Pancreas (tissue), 10 donors: ENCODE measurements at places on chromosomes 11 and 22. TPM values are rescaled to one million over a fixed set of nuclear protein-coding genes. Genes with fewer than 3 reads are reported as not detected.

GRCh38 chr11:132913886-132914285 lies 618.4 kb downstream of the OPCML start:
- no peaks in the 10 kb centered on the region for H3K4me1 ChIP-seq
- no peak for DNase-seq
- no peaks in the 10 kb centered on the region for H3K27me3 ChIP-seq

GRCh38 chr11:127818625-127819024 lies 768.7 kb downstream of the ETS1 start:
- no peak for DNase-seq
- no peak overlapping the region for H3K27ac ChIP-seq
- H3K4me1 ChIP-seq, result no peaks in the 10 kb centered on the region
- H3K4me3 ChIP-seq, result no peak overlapping the region
- H3K36me3 ChIP-seq, result no peaks in the 10 kb centered on the region
- H3K27me3 ChIP-seq, result no peaks in the 10 kb centered on the region

DNA sequence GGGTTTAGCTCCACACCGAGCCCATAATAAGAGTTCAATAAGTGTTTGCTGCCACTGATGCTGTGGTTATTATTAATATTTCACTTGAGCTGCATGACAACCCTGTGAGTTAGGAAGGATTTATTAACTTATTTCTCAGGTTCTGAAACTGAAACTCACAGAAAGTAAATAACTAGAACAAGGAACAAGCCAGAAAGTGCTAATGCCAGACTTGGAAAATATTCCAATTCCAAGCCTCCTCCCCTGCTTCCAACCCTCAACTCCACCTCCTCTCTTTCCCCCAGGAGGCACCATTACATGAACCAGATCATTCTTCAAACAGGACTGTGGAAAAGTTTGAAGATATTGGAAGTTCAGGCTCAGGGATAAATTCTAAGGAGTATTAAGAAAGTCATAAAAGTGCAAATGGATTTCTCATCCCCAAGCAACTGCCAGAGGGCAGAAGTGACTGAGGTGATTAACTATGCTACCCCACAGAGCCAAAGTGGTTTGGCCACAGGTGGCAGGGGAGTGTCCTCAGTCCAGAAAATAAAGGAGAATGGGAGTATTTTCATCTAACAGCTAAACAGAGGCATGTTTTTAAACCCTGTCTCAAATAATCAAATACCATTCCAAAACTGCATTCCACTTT lies 3.2 kb upstream of the FJX1 start:
- H3K27me3 ChIP-seq, result no peaks in the 10 kb centered on the region
- no peak for DNase-seq
- peak overlapping the region; percentile 46 for H3K27ac ChIP-seq
- no peaks in the 10 kb centered on the region for H3K36me3 ChIP-seq
- peaks cover 6% of the 10 kb centered on the region for H3K4me1 ChIP-seq

GRCh38 chr11:17753641-17754040 lies 19.1 kb downstream of the KCNC1 start:
- H3K4me3 ChIP-seq, result no peak overlapping the region
- no peaks in the 10 kb centered on the region for H3K27me3 ChIP-seq
- H3K4me1 ChIP-seq, result no peaks in the 10 kb centered on the region
- no peaks in the 10 kb centered on the region for H3K36me3 ChIP-seq

DNA sequence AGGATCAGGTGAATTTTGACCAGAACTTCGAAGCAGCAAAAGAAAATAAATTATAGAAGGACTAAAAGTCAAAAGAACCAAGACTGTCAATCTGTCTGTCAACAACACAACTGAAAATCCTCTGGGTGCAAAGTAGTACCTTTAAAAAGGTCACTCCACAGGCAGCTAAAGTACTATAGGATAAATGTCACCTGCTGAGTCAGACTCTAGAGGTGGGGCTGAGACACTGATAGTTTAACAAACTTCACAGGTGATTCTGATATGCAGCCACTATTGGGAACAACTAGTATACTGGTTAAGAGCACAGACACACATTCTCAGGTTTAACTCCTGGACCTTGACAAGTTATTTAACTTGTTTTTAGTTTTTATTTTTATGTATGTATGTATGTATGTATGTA lies 107.3 kb downstream of the FCHSD2 start:
- H3K36me3 ChIP-seq, result no peaks in the 10 kb centered on the region
- no peak overlapping the region for H3K4me3 ChIP-seq
- no peak overlapping the region for H3K27ac ChIP-seq
- no peak for DNase-seq
- no peaks in the 10 kb centered on the region for H3K4me1 ChIP-seq

GRCh38 chr22:25453557-25453956 lies 110.9 kb upstream of the GRK3 start:
- H3K4me3 ChIP-seq, result no peak overlapping the region
- H3K36me3 ChIP-seq, result no peaks in the 10 kb centered on the region
- H3K27me3 ChIP-seq, result no peaks in the 10 kb centered on the region
- no peak for DNase-seq
- peaks cover 5% of the 10 kb centered on the region for H3K4me1 ChIP-seq
- no peak overlapping the region for H3K27ac ChIP-seq

DNA sequence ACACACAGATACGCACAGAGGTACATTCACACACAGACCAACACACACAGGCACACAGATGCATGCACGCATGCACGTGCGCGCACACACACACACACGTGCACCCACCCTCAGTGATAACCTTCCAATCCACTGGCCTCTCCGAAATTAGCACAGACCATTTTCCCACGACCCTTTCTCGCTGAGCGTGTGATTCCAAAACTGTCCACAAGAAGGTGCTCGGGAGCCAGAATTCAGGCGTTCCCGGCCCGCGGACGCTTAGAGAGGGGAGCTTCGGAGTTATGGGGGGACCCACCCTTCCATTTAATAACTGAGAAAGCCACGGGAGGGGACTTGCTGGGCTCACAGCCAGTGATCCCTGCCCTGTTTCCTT lies 33.8 kb upstream of the SLC35C1 start:
- no peaks in the 10 kb centered on the region for H3K36me3 ChIP-seq
- H3K4me1 ChIP-seq, result no peaks in the 10 kb centered on the region
- peak; percentile 73 for DNase-seq
- H3K27ac ChIP-seq, result no peak overlapping the region
- peak overlapping the region; percentile 16 for H3K4me3 ChIP-seq
- H3K27me3 ChIP-seq, result no peaks in the 10 kb centered on the region

DNA sequence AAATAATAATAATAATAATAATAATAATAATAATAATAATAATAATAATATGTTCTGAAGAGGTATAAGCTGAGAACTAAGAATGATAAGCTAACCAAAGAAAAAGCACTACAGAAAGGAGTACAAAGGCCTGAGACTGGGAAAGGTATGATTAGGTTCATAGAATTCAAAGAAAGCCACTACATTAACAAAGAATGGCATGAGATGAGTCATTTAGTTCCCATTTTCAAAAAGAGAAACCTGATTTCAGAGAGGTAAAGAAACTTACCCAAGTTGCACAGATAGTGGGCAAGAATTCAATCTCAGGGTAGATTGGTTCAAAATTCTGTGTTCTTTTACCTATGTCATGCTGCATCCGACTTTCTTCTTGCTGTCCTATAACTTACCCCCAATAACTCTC lies 350.9 kb downstream of the TTC28 start:
- no peaks in the 10 kb centered on the region for H3K27me3 ChIP-seq
- H3K4me1 ChIP-seq, result no peaks in the 10 kb centered on the region
- H3K36me3 ChIP-seq, result no peaks in the 10 kb centered on the region

- no peaks in the 10 kb centered on the region for H3K36me3 ChIP-seq
- no peak for DNase-seq
- no peaks in the 10 kb centered on the region for H3K4me1 ChIP-seq
These were observed 165.2 kb downstream of the PGR start for GRCh38 chr11:100964435-100964834.

DNA sequence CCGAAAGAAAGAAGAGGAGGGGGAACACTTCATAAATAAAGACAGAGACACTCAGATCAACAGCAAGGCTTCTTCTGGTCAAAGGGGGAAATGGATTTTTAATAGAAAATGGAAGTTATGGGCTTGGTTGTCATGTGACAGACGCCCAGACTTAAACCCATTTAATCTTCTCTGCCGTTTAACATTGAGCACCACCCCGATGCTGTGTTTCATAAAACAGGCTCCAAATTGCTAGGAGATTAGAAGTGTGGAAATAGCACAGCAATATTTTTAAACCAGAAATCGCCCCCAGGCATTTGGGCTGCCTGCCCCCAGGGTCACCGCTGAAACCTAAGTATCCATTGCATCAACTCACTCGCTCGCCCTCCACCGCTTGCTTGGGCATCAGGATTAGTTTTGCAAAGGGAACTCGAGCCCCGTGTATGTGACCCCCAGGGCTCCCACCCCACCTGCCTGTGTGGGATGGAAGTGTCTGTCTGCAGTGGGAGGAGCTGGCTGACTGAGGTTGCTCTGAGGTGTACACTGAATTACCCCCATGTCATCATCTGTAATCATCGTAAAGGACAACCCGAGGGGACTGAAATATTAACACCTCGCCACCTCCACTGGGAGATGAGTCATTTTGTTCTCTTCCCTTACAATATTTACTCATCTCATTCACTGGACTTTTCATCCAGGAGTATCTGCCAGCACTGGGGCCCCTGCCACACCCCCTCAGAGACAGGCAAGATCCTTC lies 10.7 kb downstream of the DSCAML1 start:
- H3K4me1 ChIP-seq, result no peaks in the 10 kb centered on the region
- no peak overlapping the region for H3K27ac ChIP-seq
- H3K36me3 ChIP-seq, result no peaks in the 10 kb centered on the region
- DNase-seq, result no peak
- H3K27me3 ChIP-seq, result no peaks in the 10 kb centered on the region

DNA sequence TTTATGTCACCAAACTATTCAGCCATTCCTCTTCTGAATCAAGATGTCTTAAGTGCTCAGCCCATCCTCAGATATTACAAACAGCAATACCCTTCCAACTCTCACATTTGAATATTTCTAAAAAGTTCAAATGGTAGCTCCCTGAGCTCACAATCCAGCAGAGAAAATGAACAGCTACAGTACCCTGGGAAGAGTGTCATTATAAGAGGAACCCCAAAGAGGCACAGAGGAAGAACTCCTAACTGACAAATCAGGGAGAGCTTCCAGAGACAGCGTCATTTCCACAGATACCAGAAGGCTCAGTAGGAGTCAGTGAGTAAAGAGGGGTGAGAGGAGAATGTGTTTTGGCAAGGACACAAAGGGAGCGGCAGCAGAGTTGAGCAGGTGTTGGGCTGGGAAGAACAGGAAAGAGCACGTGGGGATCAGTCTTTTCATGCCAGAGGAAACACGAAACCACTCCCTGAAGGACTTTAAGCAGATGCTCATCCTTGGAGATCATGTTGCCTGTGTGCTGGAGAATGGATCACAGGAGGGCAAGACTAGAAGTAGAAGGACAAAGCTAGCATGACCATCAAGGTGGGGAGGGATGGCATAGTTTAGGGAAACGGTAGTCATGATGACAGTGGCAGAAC lies 4.3 kb downstream of the CLTCL1 start:
- H3K27me3 ChIP-seq, result no peaks in the 10 kb centered on the region
- H3K4me1 ChIP-seq, result peaks cover 4% of the 10 kb centered on the region
- no peak for DNase-seq
- no peak overlapping the region for H3K4me3 ChIP-seq
- no peak overlapping the region for H3K27ac ChIP-seq

- H3K27me3 ChIP-seq, result no peaks in the 10 kb centered on the region
- no peak overlapping the region for H3K27ac ChIP-seq
- no peak overlapping the region for H3K4me3 ChIP-seq
- H3K4me1 ChIP-seq, result no peaks in the 10 kb centered on the region
- no peak for DNase-seq
- H3K36me3 ChIP-seq, result no peaks in the 10 kb centered on the region
These were observed 49.9 kb upstream of the TRIM77 start for GRCh38 chr11:89660234-89660633.

GRCh38 chr11:69702769-69703452 lies 911 bp downstream of the FGF19 start:
- no peak overlapping the region for H3K27ac ChIP-seq
- no peaks in the 10 kb centered on the region for H3K27me3 ChIP-seq

- no peak overlapping the region for H3K27ac ChIP-seq
- no peaks in the 10 kb centered on the region for H3K36me3 ChIP-seq
- H3K4me1 ChIP-seq, result no peaks in the 10 kb centered on the region
These were observed 41.8 kb upstream of the AMPD3 start for GRCh38 chr11:10413268-10413667.

DNA sequence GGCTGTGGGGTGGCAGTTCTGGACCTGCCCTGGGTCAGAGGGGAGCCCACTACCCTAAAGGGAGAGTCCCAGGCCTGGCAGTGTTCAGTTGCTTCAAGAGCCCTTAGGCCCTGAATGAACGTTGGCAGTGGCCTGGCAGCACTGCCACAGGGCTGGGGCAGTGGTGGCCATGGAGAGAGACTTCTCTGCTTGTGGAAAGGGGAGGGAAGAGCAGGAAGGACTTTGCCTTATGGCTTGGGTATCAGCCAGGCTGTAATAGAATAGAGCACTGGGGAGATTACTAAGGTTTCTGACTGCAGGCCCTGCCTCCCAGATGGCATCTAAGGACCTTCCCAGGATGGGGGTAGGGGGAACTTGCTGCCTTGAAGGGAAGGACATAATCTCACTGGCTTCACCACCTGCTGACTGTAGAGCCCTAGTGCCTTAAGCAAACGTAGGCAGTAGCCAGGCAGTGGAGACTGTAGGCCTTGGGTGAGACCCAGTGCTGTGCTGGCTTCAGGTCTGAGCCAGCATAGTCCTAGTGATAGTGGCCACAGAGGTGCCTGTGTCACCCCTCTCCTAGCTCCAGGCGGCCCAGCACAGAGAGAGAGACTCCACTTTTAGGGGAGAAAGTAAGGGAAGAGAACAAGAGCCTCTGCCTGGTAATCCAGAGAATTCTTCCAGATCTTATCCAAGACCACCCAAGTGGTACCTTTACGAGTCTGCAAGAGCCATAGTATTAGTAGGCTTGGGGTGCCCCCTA lies 27.6 kb downstream of the PLA2G6 start:
- no peak overlapping the region for H3K4me3 ChIP-seq
- DNase-seq, result no peak
- no peak overlapping the region for H3K27ac ChIP-seq
- H3K27me3 ChIP-seq, result no peaks in the 10 kb centered on the region
- H3K36me3 ChIP-seq, result no peaks in the 10 kb centered on the region

- no peaks in the 10 kb centered on the region for H3K27me3 ChIP-seq
- H3K4me3 ChIP-seq, result no peak overlapping the region
- DNase-seq, result no peak
- H3K36me3 ChIP-seq, result no peaks in the 10 kb centered on the region
These were observed 59.2 kb downstream of the SYTL2 start for GRCh38 chr11:85751724-85752123.

Gene PAMR1
- 0.81 TPM for total RNA-seq

Gene OR52A1
- not detected for total RNA-seq

Gene NRIP3
- 0.28 TPM for total RNA-seq

Gene LMNTD2
- 3.1 TPM for total RNA-seq

Gene DEFB131B
- total RNA-seq, result not detected

Gene PDHX
- 18.6 TPM for total RNA-seq

Gene FGF19
- 0.28 TPM for total RNA-seq

Gene PDGFB
- 5.8 TPM for total RNA-seq

Gene OR8G5
- not detected for total RNA-seq

Gene MPZL2
- 18.9 TPM for total RNA-seq

Gene MMP12
- total RNA-seq, result 0.19 TPM

Gene CARD18
- not detected for total RNA-seq

Gene MRGPRE
- 0.16 TPM for total RNA-seq
